ENCODE measurements at places on chromosomes 1 and 21.

DNA sequence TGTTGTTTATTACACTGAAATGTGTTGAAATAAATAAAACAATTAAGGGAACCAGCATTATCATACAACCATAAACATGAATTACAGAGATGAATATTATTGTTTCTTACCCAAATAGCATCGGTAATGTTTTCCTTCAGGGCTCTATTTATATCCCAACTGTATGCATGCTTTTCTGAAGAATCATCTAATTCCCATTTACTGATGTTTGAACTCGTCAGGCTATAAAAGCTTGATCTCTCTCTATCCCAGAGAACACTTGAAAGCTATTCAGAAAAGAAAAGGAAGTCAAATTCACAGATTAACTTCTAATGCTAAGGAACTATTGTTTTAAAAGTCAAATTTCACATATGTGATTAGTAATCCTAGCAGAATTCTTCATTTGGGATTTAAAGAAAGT, 12.4 kb downstream of the NUP133 start:
- no peak for DNase-seq

DNA sequence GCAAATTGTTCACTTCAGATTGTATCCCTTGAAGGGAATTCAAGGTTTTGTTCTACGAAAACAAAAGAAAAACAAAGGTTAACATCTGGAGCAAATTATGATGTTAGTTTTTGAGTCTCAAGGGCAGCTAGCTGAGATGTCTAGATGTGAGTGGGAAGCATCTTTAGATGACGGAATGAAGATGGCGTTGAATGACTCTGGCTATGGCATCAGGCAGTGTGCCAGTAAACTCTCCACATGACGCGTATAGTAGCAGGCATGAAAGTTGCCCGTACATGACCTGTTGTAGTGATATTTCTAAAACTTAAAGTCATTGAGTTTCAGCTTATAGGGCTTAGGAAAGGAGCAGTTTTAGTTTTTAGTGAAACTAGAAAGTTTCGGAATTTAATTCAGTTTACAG, 12.3 kb upstream of the SDC3 start:
- no peak for DNase-seq

- DNase-seq: peak; percentile 3
These were observed 826.4 kb downstream of the PLA2G4A start for GRCh38 chr1:187655104-187655503.

DNA sequence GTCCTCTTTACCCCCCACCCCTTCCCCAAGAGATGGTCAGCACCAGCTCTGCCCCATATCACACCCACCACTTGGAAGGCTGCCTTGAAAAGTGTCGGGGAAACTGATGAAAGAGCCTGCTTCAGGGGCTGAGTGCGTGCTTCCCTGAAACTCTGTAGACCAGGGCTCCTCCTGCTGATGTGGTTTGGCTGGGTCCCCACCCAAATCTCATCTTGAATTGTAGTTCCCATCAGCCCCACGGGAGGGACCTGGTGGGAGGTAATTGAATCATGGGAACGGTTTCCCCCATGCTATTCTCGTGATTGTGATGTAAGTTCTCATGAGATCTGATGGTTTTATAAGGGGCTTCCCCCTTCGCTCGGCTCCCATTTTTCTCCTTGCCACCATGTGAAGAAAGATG, 36.4 kb downstream of the UBIAD1 start:
- no peak for DNase-seq

GRCh38 chr1:20271498-20272400, 18.9 kb upstream of the VWA5B1 start:
- DNase-seq: no peak

- DNase-seq: no peak
These were observed at the start of gene PM20D1 for GRCh38 chr1:205849619-205850355. TSS of gene PM20D1 (minus strand) at chr1:205850132. CDS start at chr1:205850072, 60 bp downstream.

DNA sequence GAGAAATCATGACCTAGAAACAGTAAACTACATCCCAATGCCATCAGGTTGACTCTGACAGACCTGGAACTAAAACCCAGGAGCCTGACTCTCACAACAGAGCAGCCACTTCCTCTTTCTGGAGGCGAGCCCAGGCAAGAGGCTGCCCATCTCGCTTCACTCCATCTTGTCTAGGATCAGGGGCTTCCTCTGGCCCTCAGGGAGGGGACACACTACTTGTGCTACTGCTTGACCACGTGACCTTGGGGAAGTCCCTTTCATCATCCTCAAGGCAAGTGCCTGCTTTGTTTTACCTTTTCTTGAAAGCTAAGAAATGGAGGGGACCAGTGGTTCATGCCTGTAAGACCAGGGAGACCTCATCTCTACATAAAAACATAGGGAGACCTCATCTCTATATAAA, 2.6 kb upstream of the TENT5B start:
- DNase-seq: no peak

DNA sequence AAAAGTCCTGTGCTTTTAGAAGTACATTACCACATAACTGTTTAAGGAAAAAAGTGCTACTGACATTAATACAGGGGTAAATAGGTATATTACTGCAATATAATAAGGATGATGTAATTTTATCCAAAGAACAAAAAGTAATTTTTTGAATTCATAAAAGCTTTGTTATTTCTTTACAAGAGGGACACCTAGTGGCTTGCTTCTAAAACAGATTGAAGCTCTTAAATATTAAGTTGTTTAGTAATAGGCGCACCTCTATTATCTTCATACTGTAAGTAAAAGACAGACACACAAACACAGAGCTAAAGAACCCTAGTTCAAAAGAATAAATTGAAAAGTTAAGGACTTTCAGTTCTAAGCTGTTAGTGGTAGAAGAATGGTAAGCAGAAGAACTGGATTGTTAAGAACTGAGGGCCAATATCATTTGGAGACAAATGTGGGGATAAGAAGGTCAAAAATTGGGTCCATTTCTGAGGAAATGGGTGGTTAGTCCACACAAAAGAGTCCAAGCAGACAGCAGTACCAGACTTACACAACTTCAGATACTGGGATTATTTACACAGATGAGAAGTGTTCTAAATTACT, 15.4 kb downstream of the ZNHIT6 start:
- peak; percentile 18 for DNase-seq

- DNase-seq: no peak
These were observed 2157.1 kb downstream of the NCAM2 start for GRCh38 chr21:23155281-23155680.

- no peak for DNase-seq
These were observed 239.8 kb downstream of the CAMTA1 start for GRCh38 chr1:7025013-7025412.

- no peak for DNase-seq
These were observed 56.9 kb upstream of the MAP1LC3C start for GRCh38 chr1:242055749-242056320.

DNA sequence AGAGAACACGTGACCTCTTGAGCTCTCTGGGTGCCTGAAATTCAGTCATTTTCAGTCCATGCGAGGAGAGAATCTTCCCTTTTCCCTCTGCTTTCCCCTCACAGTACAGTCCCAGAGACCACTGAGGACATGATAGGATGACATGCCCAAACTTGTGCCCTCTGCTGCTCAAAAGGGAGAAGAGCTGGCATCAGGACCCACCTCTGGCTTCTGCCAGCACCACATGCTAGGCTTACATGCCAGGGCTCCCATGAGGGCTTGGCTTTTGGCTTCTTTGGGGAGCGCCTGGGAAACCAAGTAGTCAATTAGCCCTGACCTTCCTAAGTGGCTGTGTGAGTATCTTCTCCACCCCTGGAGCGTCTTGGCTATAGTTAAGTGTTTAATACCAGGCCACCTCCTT, 13.8 kb upstream of the KCNQ4 start:
- no peak for DNase-seq

- no peak for DNase-seq
These were observed 106.9 kb downstream of the DDX20 start for GRCh38 chr1:111862599-111862998.

DNA sequence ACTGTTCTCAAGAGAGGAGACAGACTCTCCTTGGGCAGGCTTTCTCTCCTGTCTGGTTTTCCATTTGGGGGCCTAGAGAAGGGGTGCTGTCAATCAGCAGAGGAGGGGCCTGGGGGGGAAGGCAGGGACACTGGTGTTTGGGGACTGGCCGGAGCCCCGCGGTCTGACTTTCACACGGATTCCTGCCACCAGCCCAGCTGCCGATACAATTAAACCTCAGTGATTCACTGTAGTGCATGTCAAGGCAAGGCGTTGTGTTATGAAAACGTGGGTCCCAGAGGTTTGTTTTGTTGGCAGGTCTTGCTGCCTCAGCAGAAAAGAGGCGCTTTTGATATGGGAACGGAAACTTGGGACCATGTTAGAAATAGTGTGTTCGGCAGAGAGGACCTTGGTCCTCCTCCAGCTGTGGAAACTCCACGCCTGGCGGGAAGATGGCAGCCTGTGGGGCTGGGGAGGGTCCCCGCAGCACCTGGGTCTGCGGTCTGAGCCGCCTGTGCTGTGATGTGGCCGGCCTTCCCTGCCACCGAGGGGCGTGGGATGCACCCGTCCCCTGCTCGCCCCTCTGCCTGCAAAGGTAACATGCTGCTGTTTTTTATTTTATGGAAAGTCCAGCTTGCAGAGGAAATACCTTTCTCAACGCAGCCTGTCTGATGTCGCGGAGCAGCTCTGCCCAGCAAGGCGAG, 47.6 kb downstream of the SPSB1 start:
- no peak for DNase-seq

- DNase-seq: no peak
These were observed 23.4 kb upstream of the PWP2 start for GRCh38 chr21:44083631-44084291.

Data from NCI-H460 (cell line).